Naive thymus-derived CD4-positive, alpha-beta T cell (primary cell): ENCODE measurements at places on chromosomes 2 and 18. TPM values are rescaled to one million over a fixed set of nuclear protein-coding genes. Genes with fewer than 3 reads are reported as not detected.

DNA sequence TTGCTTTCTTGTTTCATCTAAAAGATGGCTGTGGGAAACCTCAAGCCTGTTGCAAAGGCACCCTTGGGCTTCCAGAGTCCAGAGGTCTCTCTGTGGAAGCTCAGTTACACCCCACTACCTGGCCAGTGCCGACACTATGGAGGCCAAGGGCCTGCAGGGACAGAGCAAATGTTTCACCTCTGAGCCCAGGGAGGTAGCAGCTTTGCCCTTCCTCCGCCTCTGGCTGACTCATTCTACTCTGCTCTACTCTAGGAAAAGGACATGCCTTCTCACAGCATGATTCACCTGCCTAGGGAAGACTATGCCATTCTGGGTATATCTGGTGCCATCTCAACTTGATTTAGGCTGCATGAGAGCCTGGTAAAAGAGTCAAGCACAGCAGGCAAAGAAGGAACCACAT, 12.2 kb downstream of the MYOM1 start:
- no peak overlapping the region for H3K4me3 ChIP-seq
- DNase-seq = no peak
- H3K36me3 ChIP-seq = no peaks in the 10 kb centered on the region

DUSP2 gene
- total RNA-seq = 255 TPM

IL36G gene
- not detected for total RNA-seq

DNA sequence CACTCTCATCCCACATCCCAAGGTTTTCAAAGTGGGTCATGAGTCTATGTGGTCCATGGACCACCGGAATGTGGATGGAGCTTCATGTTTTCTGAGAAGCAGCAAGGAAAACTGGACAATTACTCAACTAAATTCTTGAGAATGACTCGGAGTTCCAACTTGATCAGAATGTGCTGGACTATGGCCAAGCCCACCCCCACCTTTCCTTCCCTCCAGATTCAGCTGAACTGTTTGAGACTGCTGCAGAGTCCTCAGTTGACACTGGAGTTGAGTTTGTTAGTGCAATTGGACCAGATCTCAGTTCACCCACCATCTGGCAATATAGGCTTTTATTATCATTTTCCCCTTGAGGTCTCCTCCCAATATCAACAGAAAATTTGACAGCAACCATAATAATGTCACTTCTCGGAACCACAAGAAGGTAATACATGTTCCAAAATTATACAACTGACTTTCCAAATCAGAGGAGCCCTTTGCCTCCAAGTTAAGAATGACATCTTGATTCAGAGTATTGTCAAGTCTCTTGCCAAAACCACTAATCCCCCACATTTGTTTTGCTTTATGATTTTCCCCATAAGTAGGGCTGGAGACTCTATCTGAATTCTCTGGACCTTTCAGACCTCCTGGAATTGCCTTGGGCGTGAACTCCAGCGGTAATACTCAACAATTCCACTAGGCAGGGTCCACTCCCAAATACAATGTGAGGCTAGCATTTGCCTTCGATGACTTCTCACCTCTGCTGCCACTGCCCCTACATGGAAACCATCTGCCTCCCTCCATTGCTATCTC, 8.8 kb downstream of the COL4A4 start:
- H3K27me3 ChIP-seq = no peaks in the 10 kb centered on the region
- H3K36me3 ChIP-seq = no peaks in the 10 kb centered on the region
- H3K4me3 ChIP-seq = no peak overlapping the region
- DNase-seq = no peak

ZSWIM2 gene
- not detected for total RNA-seq

RNPEPL1 gene
- 126 TPM for total RNA-seq

DNA sequence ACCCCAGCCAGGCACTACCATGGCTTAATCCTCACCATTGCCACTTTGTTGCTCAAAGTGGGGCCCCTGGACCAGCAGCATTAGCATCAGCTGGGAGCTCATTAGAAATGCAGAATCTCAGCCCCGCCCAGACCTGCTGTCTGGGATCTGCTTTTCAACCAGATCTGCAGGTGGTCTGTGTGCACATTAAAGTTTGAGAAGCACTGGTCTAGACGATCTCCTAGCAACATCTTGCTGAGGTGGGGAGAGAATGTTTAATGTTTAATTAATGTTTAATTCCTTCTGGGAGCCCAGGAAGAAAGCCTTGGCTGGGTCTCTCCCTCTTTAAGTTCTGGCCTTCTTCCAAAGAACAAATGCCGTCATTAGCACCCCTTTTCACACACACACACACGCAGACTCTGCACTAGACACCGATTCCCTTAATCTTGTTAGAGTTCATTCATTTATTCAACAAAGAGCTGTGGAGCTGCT, 53.7 kb downstream of the EDAR start:
- DNase-seq = no peak
- H3K4me1 ChIP-seq = no peaks in the 10 kb centered on the region
- H3K27me3 ChIP-seq = no peaks in the 10 kb centered on the region
- no peak overlapping the region for H3K4me3 ChIP-seq
- no peak overlapping the region for H3K27ac ChIP-seq

GPBAR1 gene
- total RNA-seq = 1.9 TPM

BCL2 gene
- total RNA-seq = 38.3 TPM

IL36A gene
- 1.8 TPM for total RNA-seq

VIT gene
- total RNA-seq = not detected

DNA sequence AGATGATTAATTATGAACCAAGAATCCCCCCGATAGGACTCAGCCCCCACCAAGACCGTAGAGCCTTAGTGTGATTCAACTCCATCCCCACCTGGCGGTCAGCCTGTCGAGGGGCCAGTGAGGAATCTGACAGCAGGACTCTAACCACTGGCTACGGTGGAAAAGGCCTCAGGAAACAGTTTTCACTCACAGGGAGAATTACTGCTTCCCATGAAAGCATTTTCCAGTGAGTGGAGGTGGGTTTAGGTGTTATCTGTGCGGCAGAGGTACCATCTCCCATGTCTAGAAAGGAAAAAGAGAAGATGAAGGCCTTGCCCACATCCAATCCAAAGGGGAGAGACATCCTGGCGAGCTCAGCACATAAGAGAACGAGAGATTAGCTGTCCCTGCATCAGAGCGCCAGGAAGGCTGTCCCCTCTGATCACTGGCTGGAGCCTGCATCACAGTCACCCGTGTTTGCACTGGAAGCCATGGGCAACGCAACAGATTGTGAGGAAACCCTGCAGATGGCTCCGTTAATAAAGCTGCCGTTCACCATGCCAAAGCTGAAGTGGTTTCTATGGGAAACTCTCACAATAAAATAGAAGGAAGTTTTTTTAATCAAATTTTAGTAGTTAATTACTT, 22.3 kb downstream of the COX7A2L start:
- no peaks in the 10 kb centered on the region for H3K27me3 ChIP-seq
- H3K4me3 ChIP-seq = no peak overlapping the region
- H3K36me3 ChIP-seq = no peaks in the 10 kb centered on the region
- H3K27ac ChIP-seq = no peak overlapping the region
- H3K4me1 ChIP-seq = no peaks in the 10 kb centered on the region

SPEG gene
- 15.0 TPM for total RNA-seq

DNA sequence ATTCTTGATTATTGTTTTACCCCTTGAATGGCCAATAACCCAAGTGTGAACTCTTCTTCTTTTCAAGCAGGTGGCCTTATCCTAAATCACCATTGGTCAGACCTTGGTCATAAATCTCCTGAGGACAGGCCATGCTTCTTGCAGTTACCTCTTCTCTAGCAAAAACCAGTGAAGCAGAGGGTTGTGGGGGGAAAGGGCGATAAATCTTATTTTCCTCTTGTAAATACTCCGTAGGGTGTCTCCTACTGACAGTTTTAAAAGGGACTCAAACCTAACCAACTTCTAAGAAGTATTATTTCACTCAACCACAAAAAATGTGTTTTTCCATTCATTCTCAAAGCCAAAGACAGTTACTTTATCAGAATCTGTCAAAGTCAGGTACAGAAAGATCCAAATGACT, 168.1 kb upstream of the RMP24 start:
- H3K27ac ChIP-seq = no peak overlapping the region
- H3K36me3 ChIP-seq = no peaks in the 10 kb centered on the region
- H3K4me3 ChIP-seq = no peak overlapping the region
- H3K27me3 ChIP-seq = peaks cover under 1% of the 10 kb centered on the region

GRCh38 chr2:221822416-221822815, 250.3 kb upstream of the EPHA4 start:
- H3K4me3 ChIP-seq = no peak overlapping the region
- DNase-seq = no peak
- H3K27ac ChIP-seq = no peak overlapping the region

GRCh38 chr2:8606226-8606625, 75.6 kb upstream of the ID2 start:
- H3K4me1 ChIP-seq = no peaks in the 10 kb centered on the region
- no peak overlapping the region for H3K27ac ChIP-seq
- no peaks in the 10 kb centered on the region for H3K36me3 ChIP-seq
- H3K4me3 ChIP-seq = no peak overlapping the region
- H3K27me3 ChIP-seq = no peaks in the 10 kb centered on the region

GAL3ST2 gene
- total RNA-seq = 0.37 TPM

IL1R2 gene
- total RNA-seq = not detected

CDCA7 gene
- total RNA-seq = 2.3 TPM

SESTD1 gene
- total RNA-seq = 6.1 TPM

KCNG3 gene
- total RNA-seq = 0.17 TPM

DNA sequence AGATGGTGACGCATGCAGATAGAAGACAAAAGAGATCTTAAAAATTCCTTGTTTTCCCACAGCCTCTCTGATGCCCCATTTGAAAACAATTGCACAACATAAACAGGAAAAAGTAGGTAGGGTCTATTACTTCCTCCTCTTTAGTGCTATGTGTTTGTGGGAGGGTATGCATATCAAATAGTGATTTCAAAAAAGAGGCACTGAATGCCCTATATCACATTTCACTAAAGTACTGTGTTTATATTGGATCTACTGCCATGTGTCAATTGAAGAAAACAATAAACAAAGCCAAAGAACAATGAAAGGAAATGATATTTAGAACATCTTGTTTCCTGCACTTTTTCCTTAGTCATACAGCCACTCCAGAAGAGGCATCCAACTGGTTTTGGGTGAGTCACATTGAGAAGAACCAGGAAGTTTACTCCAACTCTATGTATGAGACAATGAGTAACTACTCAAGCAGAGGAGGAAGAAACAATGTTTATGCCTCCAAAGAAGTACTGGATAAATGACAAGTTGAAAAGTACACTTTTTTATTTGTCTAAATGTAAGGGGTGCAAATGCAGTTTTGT, 583.6 kb downstream of the FBXO15 start:
- no peaks in the 10 kb centered on the region for H3K36me3 ChIP-seq
- DNase-seq = no peak
- H3K4me3 ChIP-seq = no peak overlapping the region
- no peak overlapping the region for H3K27ac ChIP-seq

- H3K4me3 ChIP-seq = no peak overlapping the region
- no peaks in the 10 kb centered on the region for H3K27me3 ChIP-seq
- H3K27ac ChIP-seq = no peak overlapping the region
- no peak for DNase-seq
- no peaks in the 10 kb centered on the region for H3K4me1 ChIP-seq
Observed at GRCh38 chr2:74216642-74217041, 18.2 kb downstream of the MTHFD2 start.

TXNDC2 gene
- total RNA-seq = 0.07 TPM in 1 of 2 replicates, not detected in the other

DNA sequence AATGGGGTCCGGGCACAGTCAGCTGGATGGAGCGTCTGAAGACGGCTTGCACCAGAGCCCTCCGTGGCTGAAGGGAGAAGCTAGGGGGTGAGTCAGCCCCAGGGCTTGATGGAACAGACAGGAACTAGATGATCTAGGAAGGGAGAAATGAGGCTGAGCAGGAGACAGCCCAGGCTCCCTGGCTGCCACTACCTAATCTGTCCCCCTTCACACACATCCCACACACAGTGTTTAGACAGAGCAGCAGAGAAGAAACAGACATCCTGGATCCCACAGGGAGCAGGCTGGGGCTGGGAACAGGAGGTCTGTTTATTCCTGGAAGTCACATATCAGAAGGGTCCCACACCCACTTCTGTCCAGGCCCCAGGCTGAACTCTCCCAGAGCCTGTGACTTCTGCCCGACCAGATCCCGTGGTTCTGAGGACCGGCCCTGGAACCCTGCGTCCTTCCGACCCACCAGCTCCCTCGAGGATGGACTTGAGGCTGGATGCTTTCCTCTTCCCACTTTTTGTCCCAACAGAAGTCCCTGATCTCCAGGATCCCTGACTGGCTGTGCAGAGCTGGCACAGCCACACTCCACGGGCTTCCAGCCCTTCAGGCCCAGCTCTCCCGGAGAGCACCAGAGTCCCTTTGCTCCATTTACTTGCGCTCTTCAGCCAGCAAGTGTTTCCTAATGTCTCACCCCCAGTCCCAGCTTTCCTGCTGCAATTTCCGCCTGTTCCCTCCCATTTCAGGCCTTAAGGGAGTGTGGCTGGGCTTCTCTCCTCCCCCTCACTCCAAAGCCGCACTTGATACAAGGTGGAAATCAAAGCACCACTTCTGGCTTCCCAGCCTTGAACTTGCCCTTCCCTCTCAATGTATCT, 1.5 kb upstream of the GPBAR1 start:
- peaks cover 44% of the 10 kb centered on the region for H3K36me3 ChIP-seq
- H3K4me3 ChIP-seq = no peak overlapping the region
- peak overlapping the region; percentile 15 for H3K27ac ChIP-seq

- peaks cover 10% of the 10 kb centered on the region for H3K4me1 ChIP-seq
- peak overlapping the region; percentile 21 for H3K4me3 ChIP-seq
- no peak for DNase-seq
- H3K27ac ChIP-seq = peak overlapping the region; percentile 15
- H3K36me3 ChIP-seq = no peaks in the 10 kb centered on the region
Observed at GRCh38 chr2:12177455-12178288, 431.2 kb downstream of the LPIN1 start.

DNA sequence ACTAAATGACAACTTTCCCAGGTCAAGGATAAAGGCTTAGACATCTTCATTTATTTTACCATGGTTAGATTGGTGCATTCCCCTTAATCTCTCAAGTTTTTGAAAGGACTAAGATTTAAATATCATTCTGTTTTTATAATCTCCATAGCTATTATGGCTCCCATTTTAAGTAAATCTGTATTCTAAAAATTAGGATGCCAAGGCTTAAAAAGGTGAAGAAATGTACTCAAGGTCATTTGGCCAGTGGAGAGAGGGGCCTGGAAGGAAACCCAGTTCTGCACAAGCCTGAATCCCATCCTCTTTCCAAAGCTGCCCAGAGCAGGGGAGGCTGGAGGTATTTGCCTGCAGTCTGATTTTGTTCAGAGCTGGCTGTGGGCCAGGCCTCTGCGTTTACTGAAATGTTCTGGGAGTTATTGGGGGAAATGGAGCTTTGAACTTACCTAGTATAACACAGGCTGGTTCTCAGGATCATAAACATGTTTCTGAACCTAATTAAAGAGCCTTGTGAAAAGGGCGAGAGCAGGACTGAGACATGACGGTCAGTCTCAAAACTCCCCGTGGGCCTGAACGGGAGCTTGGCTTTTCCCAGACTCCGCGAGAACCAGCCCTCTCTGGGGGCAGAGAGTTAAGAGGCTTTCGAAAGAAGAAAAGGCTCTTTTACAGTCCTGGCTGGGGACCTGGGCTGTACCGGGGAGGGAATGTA, 85.6 kb downstream of the DDX1 start:
- H3K27ac ChIP-seq = no peak overlapping the region
- no peaks in the 10 kb centered on the region for H3K36me3 ChIP-seq
- no peak for DNase-seq
- no peak overlapping the region for H3K4me3 ChIP-seq
